ENCODE measurements at places on chromosomes 7 and 10. TPM values are rescaled to one million over a fixed set of nuclear protein-coding genes. Genes with fewer than 3 reads are reported as not detected.

Gene TBL2
- total RNA-seq = 26.5 TPM

Gene LBX1
- total RNA-seq = not detected

Gene PPP1R17
- not detected for total RNA-seq

DNA sequence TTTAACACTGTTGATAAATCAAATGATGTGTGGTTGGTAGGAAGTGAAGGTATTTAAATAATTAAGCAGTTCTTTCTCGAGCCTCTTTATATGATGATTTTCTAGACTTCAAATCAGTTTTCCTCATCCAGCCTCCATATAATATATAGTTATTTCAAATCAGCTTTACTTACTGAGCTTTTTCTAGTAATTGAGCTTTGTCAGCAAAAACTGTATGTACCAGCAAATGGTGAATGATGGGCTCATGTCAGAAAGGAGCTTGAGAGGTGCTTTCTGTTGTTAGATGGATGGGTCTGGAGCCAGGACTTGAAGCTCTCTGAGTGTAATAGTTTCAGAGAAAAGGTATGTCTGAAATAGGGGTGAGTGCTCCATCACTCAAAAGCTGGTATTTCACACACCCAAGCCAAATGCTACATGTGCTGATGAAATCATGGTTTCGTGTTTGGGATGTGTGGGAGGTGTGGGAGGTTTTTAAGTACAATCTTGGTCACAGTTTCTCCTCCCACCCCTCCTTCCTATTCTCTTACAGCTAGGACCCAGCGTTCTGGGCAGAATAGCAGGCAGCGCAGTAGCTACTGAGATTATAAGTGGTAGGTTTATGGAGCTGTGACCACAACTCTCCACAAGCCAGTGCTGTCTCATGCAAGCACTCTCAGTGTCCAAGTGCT, 55.8 kb downstream of the LRMDA start:
- DNase-seq = no peak

- DNase-seq = no peak
Observed at GRCh38 chr7:105316578-105317344, 72.0 kb downstream of the SRPK2 start.

- no peak for DNase-seq
Observed at GRCh38 chr7:78379148-78379547, 580.6 kb downstream of the PHTF2 start.

GRCh38 chr10:29595146-29595545, 39.6 kb downstream of the SVIL start:
- no peak for DNase-seq

- DNase-seq = no peak
Observed at GRCh38 chr7:52682993-52683392, 352.4 kb upstream of the POM121L12 start.

- DNase-seq = no peak
Observed at GRCh38 chr7:41002741-41003610, 699.9 kb downstream of the INHBA start.

GRCh38 chr7:142770661-142771352, at the start of gene PRSS2:
Gene PRSS2, plus strand, starts transcription at chr7:142770970. Its CDS starts 13 bp downstream, at chr7:142770983.
- no peak for DNase-seq

GRCh38 chr7:7687800-7688199, 30.6 kb downstream of the RPA3 start:
- no peak for DNase-seq

GRCh38 chr7:80412842-80413241, 99.0 kb downstream of the GNAT3 start:
- no peak for DNase-seq

DNA sequence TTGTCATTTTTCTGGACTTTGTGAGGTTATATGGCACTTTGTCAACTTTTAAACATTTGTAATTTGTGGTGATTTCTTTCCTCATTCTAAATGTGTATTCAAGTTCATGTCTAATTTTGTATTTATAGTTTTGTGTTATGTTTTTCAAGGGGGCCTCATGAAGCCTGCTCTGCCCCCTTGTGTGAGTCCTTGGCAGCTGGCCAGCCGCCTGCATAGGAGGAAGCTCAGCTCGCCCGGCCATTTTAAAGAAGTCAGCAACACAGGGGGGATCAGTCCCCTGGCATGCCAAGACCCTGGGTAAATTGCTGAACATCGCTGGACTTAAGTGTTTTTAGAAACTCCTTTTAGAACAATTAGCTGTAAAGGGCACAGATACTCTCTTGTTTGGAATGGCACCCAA, 123.0 kb downstream of the ANLN start:
- no peak for DNase-seq

- DNase-seq = no peak
Observed at GRCh38 chr7:157900556-157900955, 563.8 kb downstream of the DNAJB6 start.

DNA sequence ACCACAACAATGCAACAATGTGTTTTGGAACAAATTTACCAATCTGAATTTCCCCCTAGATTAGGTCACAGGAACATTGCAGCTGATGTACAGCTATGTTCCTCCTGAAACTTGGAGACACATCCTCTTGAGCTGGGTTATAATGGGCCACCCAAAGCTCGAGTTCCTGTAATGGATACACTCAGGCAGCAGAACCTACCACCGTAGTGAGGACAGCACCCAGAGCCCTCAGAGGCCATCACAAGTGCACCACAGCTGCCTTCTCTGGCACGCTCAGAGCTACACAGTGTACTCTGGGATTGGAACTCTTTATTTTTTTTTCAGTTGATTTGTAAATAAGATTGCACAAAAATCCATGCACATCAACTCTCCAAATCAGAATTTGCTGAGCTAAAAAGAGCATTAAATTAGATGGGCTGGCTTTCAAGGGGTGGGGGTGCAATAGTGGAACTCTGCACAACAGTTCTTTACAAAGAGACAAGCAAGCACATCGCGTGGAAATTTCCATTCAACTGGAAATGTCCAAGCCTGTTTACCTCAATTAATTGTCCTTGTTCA, 56.7 kb downstream of the EGFR start:
- no peak for DNase-seq

DNA sequence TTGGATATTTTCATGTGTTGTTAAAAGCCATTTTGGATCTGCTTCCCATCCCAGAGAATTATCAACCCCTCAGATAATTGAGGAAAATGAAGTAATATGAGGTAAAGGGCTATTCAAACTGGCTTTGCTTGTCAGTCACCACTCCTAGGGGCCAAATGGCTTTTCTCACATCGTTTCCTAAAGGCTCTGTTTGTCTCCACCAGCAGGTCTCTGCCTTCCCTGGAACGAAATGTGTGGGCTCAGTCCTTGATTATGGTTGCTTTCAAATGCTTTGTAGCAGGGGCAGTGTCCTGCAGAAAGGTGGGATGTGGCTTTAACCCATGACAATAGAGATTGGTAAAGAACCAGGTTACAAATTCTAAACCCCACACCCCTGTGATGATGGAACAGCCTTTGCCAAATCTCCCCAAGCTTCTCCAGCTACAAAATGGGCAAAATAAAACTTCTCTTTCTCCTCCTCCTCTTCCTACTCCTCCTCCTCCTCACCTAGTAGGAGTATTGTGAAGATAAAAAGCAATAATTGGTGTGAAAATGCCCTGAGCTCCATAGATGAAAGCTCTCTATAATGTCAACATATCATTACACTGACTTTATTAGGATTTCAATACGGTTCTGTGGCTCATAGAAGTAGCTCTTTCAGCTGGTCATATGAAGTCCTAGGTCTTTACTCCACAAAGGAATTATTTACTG, 127.6 kb downstream of the CHN2 start:
- no peak for DNase-seq

DNA sequence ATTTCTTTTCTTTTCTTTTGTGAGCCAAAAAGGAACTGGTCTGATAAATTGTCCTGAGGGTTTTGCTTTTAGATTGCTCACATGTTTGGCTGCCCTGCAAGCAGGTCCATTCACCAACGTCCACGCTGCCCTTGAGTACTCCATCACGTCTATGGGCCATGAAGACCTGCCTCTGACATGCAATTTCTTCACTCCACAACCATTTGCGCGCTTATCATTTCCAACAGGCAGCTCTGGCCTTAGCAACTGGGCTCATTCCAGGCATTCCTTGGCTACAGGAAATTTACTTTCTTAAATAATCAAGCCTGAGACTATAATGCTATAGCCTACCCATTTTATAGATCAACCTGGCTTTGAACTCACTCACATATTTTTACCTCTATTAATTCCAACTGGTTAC, 408.3 kb upstream of the C7orf33 start:
- no peak for DNase-seq

DNA sequence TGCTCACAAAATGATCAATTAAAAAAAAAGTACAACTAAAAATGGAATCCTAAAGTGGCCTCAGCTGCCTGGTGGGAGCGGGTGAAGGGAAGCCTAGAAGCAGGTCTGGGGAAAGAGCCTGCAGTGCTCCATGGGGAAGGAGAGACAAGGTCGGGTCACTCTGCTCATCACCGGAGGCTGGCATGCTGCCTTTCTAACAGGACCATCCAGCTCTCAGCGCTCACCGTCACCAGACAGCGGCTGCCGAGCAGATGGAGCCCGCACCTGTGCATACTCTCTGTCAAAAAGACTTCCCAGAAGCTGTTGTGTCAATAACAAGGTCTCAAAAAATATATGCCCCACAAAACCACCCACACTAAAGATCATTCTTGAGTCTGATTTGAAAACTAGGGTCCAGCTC, 112.8 kb downstream of the BAMBI start:
- DNase-seq = no peak

- DNase-seq = no peak
Observed at GRCh38 chr7:148503900-148504487, 86.6 kb upstream of the C7orf33 start.
